ENCODE measurements at places on chromosomes 1 and 21. TPM values are rescaled to one million over a fixed set of nuclear protein-coding genes. Genes with fewer than 3 reads are reported as not detected.

ACOT11 gene
- total RNA-seq: 26.2 TPM

OLFML3 gene
- 33.9 TPM for total RNA-seq

DNA sequence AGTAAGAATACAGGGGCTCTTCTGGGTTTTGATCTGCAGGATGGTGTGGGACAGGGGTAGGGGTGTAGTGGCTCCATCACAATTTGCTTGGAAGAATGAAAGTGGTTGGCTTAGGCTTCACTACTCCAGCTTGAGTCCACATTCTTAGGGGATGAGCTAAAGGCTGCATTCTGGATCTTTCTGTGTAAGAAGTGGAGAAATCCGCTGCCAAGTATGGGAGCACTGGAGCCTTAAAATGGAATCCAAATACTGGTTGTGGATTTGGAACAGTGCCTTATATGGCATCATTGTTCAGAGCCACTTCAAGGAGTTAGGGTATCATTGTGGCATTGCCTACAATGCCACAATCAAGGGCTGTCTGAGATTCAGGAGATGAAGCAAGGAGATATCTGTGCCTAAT, 187.1 kb downstream of the LMO4 start:
- DNase-seq: no peak

KCNQ4 gene
- total RNA-seq: 1.8 TPM

GRCh38 chr1:167734227-167734626, 12.4 kb downstream of the MPZL1 start:
- no peak for DNase-seq

DNA sequence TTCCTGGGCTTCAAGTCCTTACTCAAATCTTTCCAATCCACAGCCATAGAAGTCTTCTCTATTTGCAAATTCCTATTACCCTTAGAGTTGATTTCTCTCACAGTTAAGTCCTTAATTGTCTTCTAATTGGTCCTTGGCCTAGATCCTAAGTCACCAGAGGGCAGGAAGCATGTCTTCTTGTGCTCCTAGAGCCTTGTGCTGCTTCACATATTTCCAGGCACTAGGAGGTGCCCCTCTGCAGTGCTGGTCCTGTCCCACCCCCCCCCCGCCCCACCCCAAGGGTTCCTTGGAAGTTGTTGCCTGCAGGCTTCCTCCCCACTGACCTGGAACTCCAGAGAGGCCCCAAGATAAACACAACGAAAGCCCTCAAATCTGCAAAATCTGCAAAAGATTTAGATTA, 28.1 kb upstream of the TARBP1 start:
- no peak for DNase-seq

- DNase-seq: peak; percentile 63
Measured at GRCh38 chr1:160131803-160132565, 16.4 kb downstream of the ATP1A2 start.

FCGR1A gene
- 5.0 TPM for total RNA-seq

- no peak for DNase-seq
Measured at GRCh38 chr1:191140038-191140437, 662.4 kb upstream of the BRINP3 start.

GRCh38 chr1:12083766-12084165, 20.7 kb downstream of the TNFRSF8 start:
- no peak for DNase-seq

RHOC gene
- total RNA-seq: 222 TPM
